CD8-positive, alpha-beta T cell (primary cell): ENCODE measurements at places on chromosomes 5 and 9. TPM values are rescaled to one million over a fixed set of nuclear protein-coding genes. Genes with fewer than 3 reads are reported as not detected.

GRCh38 chr9:21615018-21615417 is 132.9 kb upstream of the IFNE start:
- DNase-seq = no peak

DNA sequence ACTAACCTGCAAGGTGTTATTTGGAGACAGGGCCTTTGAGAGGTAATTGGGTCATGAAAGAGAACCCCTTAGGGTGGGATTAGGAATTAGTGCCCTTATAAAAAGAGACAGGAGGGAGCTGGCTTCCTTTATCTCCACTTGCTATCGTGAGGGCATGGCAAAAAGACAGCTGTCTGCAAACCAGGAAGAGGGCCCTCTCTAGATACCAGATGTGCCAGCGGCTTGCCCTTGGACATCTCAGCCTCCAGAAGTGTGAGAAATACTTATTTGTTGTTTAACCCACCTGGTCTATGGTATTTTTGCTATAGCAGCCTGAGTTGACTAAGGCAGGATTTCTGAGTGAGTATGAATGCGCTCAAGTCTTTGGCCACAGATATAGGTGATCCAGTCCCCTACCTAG is 978 bp upstream of the RGS14 start:
- DNase-seq = no peak

GRCh38 chr9:136621734-136622093 is 41.0 kb upstream of the EGFL7 start:
- DNase-seq = no peak

GRCh38 chr9:2623288-2624050 is 1.9 kb downstream of the VLDLR start:
- DNase-seq = peak; percentile 1

GRCh38 chr5:177132136-177133095 is 1.2 kb upstream of the NSD1 start:
- peak; percentile 25 for DNase-seq

DNA sequence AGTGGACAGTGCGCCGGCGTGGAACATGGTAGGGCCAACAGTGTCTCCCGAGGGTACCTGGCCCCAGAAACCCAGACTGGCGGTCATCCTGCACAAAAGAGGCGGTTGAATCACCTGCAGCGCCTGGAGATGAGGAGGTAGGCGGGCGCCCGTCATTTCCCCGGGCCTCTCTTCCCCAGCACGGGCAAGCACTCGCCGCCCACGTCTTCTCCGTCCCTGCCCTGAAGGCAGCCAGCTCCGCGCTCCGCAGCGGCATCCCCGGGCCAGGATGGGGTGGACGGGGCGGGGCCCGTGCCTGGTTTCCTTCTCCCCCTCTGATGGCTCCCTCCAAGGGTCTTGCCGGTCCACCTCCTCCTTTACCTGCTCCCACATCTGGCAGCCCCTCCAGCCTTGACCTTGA is 27.1 kb upstream of the N4BP3 start:
- DNase-seq = no peak

DNA sequence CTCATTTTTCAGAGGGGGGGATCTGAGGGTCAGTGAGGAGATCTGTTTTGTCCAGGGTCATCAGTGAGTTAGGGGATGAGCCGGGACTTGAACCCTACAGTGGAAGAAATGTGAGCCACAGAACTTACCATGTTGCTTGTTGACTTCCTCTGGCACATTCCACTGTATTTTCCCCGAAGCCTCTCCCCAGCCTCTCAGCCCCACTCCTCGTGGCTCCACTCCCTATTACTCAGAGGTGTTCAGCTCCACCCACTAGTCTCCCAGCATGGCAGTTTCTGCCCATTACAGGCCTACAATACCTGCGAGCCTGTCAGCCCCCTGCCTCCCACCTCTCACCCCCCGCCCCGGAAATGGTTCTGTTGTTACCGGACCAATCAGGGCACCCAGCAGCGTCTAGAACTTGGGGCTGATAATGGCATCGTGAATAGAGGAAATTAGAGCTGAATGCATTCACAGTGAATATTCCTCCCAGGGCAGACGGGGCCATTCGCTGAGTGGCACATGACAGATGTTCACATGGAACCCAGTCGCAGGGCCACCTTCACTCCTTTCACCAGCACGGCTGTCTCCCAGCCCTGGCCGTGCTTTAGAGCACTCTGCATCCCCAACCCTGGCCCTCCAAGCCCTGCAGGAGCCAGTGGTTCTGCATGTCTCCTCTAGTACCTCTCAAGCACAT is 81.6 kb downstream of the KCNIP1 start:
- no peak for DNase-seq

DNA sequence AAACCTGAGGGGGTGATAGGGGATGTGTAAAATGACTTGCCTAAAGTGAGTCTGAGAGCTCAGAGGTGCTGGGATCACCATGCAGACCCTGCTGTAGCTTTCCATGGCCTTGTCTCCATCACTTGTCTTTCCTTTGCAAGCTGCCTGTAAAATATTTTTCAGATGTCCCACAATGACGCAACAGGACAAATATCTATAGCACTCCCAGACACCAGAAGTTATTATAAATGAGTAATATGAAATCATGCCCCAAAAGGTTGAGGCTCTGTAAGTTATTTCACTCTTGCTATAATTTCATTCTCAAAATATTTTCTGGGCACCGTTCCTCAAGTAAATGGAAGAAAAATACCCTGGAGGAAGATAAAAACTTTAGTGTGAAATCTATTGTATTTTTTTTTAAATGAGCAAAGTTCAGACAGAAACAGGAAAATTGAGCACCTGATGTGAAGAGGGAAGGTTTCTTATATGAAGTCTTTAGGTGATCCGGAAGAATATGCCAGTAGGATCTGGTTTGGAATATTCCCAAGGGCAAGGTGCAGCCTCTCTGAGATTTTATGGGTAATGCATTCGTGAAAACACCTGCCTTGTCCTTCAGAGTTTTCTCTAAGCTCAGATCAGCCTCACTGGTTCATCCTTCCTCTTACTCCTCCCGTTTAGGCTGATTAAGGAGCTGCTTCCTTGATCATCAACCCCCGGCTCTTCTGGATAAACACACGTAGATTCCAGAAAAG is 138.3 kb upstream of the DMAC1 start:
- DNase-seq = no peak

DNA sequence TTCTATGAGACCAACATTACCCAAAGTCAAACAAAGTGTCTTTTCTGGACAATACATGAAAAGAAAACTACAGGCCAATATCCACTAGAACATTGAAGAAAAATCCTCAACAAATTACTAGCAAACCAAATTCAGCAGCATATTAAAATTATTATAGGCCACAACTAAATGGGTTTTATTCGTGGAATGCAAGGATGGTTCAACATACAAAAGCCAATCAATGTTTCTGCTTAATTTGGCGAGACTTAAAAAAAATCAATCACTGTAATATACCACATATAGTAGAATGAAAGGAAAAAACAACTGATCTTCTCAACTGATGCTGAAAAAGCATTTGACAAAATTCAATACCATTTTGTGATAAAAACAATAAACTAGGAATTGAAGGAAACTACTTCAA is 51.8 kb upstream of the FNIP1 start:
- no peak for DNase-seq

- no peak for DNase-seq
Measured at GRCh38 chr5:178231539-178232123, 971 bp downstream of the PHYKPL start.

DNA sequence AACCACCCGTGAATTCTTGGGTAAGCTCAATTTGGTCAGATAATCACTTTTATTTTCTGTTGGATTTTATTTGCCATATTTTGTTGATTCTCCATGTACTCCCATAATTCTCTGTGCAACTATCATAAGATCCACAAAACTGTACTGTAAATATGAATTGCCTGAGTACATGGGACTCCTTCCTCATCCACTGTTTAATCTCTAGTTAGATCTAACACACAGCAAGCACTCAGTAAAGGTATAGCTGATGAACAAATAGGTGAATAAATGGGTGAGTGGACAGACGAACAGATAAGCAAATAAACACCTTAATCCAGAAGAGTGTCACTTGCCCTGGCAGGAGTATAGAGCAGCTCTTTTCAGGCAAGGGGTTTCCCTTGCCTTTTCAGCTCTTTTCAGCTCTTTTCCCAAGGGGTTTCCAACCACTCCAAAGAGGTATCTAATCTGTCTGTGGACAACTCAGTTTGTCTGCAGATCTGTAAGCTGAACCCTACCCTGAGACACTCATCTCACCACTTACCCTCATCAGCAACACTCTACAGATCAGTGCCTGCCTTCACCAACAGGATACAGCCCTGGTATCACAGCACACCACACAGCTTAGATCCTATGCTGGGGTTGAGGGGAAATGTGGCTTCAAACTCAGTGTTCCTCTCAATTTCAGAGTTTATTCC is 51.2 kb downstream of the SIL1 start:
- no peak for DNase-seq

DNA sequence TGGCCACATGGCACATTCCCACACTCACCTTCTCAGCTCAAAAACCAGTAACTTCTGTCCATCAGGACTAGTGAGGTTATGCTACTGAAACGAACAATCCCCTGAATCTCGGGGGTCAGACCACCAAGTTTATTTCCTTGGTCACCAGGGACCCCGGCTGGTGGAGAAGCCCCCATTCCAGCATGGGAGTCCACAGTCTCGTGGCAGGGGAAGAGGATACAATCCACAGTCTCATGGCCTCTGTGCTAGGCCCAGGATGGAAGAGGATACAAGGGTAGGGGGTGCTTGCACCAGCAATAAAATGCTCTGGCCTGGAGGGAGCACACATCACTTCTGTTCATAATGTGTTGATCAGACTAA is 7.4 kb upstream of the CARD19 start:
- no peak for DNase-seq

GRCh38 chr5:64587370-64587769 is 81.6 kb downstream of the RGS7BP start:
- DNase-seq = no peak

- DNase-seq = no peak
Measured at GRCh38 chr5:136141561-136141960, 8.9 kb downstream of the SMAD5 start.

DNA sequence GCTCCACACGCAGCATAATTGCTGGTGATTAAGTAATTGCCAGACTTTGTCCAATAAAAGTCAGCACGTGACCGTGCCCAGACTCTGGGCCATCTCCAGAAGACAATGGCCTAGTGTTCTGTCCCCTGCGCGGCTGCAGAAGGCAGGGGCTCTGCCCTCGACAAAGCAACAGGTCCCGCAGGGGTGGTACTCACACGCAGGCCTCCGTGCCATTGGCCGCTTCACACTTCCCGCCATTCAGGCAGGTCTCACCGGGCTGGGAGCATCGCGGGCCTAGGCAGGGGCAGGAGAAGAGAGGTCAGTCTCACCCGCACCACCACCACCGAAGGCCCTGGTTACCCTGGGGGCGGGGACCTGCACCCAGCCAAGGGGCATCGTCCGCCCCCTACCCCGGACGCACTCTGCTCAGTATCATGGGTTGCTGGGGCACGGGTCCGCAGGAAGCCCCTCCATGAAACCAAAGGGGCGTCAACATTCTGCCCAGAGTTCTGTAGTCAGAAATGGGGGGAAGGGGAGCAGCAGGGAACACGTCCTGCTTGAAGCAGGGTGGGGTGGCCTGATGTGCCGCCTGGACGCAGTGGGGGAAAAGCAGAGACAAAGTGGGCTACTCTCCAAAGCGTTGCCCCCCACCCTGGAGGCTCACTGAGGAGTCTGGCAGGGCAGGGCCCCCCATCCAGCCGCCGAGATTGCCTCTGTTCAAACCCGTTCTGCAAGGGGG is 1.9 kb downstream of the NOTCH1 start:
- DNase-seq = no peak

- DNase-seq = no peak
Measured at GRCh38 chr5:50873595-50874277, 207.3 kb downstream of the PARP8 start.

- no peak for DNase-seq
Measured at GRCh38 chr5:142862594-142862993, 92.4 kb downstream of the ARHGAP26 start.

- no peak for DNase-seq
Measured at GRCh38 chr9:19663570-19663969, 125.3 kb downstream of the SLC24A2 start.

DNA sequence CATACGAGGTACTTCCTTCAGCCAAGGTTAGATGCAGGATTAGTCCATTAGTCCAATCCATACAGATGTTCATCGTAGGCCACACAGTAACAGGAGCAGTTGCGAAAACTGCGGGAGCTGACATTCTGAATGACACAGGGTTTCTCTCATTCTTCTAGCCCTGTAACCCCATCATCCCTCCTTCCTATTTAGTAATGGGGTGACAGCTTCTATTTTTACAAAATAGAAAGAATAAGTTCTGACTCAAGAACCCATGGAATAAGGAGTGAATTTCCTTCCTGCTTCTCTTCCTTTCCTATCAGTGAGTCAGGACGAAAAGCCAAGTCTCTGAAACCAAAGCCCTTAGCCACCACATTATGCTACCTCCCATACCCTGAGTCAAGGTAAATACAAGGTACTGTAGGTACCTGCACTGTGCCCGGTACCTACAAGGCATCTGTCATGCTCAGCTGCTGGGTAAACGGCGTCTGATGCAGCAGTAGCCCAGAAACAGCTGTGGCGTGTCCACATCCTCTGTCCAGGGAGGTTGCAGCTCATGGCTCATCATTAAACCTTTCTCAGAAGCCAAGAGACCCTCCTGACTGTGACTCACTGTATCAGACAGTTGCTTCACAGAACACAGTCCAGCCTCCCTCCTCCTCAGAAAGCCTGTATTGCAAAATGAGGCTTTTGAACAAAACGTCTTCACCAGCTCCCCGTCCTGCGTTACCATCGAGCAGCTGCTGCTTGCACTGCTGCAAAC is 84.2 kb downstream of the ESM1 start:
- DNase-seq = no peak

DNA sequence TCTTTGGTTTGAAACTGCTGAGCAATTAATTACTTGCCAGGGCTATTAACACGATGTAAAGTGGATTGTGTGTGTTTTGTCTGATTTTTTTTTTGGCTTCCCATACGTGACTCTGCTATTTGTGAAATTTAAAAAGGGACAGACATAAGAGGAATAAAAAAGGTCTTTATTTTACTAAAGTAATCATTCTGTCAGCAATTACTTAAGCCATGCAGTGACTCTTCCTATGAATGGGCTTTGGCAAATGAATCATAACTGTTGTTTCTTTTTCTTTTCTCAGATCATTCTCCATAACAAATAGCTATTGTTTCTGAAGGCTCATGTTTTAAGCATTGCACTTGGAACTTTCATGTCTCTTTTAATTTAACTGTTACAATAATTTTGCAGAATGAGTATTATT is 461.3 kb upstream of the RORB start:
- no peak for DNase-seq

- no peak for DNase-seq
Measured at GRCh38 chr9:92600462-92601261, 64.9 kb upstream of the ECM2 start.

Gene TAS2R1
- not detected for total RNA-seq

Gene PGM5
- total RNA-seq = not detected

Gene SOHLH1
- not detected for total RNA-seq

Gene PCDHGA1
- total RNA-seq = 0.11 TPM

Gene PHF24
- total RNA-seq = not detected

Gene MYOT
- not detected for total RNA-seq

Gene PCDHGA5
- not detected for total RNA-seq

Gene FRRS1L
- not detected for total RNA-seq

Gene SLC36A3
- total RNA-seq = not detected

Gene PAEP
- total RNA-seq = not detected

Gene ARID3C
- not detected for total RNA-seq

Gene TRPM3
- total RNA-seq = not detected

Gene ANKRD18A
- total RNA-seq = 0.90 TPM
